ENCODE measurements at places on chromosomes 7 and 10. TPM values are rescaled to one million over a fixed set of nuclear protein-coding genes. Genes with fewer than 3 reads are reported as not detected.
A peak's percentile ranks its signal among the peaks of the same experiment; 100 is the strongest.

The RRP12 gene
- 23.2 TPM for total RNA-seq

The LAMB4 gene
- 0.64 TPM for total RNA-seq

The OR13A1 gene
- total RNA-seq = not detected

The SEMA3A gene
- total RNA-seq = 37.4 TPM

The TCAF2 gene
- 0.64 TPM for total RNA-seq

The SLC39A12 gene
- not detected for total RNA-seq

The CAMK2B gene
- total RNA-seq = under 0.01 TPM

The CALD1 gene
- total RNA-seq = 1,676 TPM

The GPR141 gene
- total RNA-seq = 0.32 TPM

The POLR3A gene
- 18.6 TPM for total RNA-seq

The FAM25C gene
- not detected for total RNA-seq

The DRGX gene
- total RNA-seq = not detected

The NPY4R2 gene
- not detected for total RNA-seq

DNA sequence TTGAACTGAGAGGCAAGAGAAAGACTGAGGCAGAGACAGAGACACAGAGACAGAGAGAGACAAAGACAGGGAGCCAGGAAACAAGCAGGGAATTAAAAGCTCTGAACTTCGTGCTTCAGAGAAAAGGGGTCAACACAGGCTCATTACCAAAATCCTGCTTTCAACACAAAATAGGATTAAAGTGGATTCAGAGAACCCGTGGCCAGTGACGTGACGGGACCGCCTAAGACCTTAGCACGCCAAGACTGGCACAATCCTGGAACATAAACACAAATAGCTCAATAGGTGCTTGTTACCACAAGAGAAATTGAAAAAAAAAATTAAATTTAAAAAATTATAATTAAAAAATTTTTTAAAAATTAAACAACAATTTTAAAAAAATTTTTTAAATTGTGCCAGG, 21.5 kb downstream of the ASB13 start:
- no peak for DNase-seq

DNA sequence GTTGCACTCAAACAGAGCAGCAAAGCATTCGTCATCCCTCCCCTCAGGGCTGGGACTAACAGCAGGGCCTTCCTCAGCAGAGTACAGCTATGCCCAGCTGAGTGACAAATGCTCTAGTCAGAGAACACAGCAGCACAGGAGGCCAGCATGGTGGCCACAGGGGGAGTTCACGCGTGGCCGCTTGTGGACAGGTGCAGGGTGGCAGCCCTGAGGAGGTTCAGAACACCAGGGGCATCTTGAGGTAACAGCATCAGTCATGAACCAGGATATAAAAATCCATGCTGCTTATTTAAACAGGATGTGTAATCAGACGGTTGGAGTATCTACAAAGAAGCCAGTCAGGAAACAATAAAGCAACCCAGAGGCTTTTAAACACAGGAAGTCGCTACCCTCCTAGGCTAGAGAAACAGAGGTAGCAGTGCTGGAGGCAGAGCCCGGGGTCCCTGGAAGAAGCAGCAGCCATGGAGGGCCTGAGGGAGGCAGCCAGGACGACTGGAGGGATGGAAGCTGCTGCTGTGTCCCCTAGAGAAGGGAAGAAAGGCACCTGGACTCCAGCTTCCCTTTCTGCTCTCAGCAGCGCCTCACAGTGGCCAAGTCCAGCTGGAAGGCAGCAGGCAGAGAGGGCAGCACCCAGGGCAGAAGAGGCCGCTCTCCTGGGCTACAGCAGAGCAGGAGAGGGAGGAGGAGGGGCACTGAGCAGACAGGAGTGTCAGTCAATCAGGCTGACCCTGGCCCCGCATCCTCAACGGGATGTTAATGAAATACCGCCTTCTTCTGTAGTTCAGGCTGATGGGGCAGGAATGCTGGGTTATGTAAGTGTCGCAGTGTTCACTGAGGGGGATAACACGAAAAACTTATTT, 70.8 kb upstream of the UCN3 start:
- DNase-seq = peak; percentile 20

GRCh38 chr10:97631098-97631497, 2.2 kb downstream of the MORN4 start:
- no peak for DNase-seq

GRCh38 chr7:41835976-41836530, 133.2 kb upstream of the INHBA start:
- DNase-seq = no peak

- no peak for DNase-seq
Measured at GRCh38 chr10:112701211-112701877, 248.7 kb upstream of the TCF7L2 start.

DNA sequence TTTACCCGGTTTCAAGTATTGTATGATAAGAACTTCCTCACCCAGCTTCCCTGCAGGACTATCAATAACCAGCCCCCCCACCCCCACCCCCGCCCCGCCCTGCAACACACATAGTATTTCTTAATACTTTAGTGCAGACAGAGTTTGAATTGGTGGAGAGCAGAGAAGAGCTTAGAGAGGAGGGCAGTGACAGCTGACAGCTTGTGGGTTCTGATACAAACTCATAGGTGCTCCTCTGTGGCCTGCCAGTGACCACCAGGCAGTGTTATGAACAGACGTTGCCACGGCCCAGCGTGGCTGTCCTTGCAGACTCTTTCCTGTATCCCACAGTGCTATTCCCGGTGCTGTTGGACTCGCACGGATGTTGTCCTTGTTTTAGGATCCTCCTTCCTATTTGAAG, 186.9 kb upstream of the ADO start:
- no peak for DNase-seq

GRCh38 chr7:24812305-24812945, 55.2 kb upstream of the GSDME start:
- DNase-seq = peak; percentile 52

GRCh38 chr10:42934351-42934811, 142.5 kb upstream of the RET start:
- DNase-seq = no peak

GRCh38 chr10:14873090-14873760, 5.4 kb upstream of the SUV39H2 start:
- DNase-seq = peak; percentile 6

DNA sequence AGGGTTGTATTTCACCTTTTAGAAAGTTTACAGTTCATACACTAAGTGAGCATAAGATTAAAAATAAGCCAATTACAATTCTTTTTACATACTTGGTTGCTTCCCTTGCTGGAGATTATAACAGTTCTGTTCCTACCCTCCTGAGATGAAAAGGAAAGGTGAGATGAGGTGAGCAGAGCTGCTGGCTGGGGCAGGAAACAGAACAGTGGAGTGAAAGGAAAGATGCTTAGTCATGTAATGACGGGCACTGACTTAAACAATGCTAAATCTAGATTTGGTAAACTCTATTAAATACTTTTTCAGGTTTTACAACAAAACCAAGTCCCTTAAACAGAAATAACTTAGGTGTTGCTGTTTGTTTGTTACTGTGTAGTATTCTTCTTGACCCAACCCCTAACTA, 19.9 kb upstream of the ZEB1 start:
- DNase-seq = no peak

- DNase-seq = peak; percentile 25
Measured at GRCh38 chr7:99762680-99763327, 21.2 kb downstream of the CYP3A4 start.

DNA sequence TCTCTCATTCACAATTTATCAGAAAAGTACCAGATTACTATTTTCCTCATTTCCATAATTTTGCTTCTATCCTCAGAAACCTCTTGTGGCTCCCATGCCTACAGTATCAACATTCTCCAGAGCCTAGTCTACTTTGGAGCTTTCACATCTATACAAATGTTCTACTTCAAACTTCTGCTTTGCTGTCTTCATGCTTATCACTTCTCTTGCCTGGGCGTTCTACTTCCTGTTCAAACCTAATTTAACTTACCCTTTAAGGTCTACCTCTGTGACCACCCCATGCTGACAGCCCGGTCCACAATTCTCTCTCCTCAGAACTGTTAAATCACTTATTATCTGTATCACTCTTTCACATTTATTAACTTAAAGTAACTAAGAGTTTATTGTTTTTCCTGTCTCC, 6.1 kb upstream of the PTPN12 start:
- no peak for DNase-seq

DNA sequence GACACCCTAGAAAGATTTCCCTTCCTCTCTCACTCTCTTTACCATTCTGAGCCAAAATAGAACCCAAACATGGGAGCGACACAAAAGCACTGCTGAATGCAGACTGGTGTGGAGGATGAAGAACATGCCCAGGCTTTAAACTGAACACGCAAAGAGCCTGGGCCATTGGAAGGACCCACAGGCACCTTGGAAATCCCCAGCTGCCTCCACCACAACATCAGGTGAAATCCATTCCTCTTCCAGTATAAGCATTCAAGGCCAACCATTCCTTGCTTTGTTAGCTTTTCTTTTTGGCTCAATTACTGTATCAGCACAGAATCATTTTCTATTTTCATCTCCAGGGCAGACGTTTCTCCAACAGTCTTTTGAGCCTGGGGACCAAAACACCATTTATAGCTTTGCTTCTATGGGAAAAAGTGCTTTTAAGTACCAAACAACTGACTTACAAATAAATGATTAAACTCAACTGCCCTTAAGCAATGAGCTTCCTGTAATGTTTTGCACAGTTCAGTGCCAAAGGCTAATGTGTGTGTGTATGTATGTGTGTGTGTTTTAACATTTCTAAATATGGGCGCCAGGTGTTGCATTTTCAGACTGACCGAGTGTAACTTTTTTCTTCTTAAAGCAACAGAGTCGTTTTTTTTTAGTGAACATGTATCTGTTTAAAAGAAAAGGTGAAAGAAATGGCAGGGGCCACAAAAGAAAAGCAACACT, 16.2 kb upstream of the BLNK start:
- DNase-seq = peak; percentile 23

DNA sequence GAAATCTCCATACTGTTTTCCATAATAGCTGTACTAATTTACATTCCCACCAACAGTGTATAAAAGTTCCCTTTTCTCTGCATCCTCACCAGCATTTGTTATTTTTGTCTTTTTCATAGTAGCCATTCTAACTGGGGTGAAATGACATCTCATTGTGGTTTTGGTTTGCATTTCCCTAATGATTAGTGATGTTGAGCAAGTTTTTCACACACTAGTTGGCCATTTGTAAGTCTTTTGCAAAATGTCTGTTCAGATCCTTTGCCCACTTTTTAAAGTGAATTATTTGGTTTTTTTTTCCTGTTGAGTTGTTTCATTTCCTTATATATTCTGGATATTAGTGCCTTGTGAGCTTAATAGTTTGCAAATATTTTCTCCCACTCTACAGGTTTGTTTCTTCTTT, 101.0 kb upstream of the NFE2L3 start:
- DNase-seq = no peak

GRCh38 chr7:78081888-78082287, 283.3 kb downstream of the PHTF2 start:
- DNase-seq = no peak

DNA sequence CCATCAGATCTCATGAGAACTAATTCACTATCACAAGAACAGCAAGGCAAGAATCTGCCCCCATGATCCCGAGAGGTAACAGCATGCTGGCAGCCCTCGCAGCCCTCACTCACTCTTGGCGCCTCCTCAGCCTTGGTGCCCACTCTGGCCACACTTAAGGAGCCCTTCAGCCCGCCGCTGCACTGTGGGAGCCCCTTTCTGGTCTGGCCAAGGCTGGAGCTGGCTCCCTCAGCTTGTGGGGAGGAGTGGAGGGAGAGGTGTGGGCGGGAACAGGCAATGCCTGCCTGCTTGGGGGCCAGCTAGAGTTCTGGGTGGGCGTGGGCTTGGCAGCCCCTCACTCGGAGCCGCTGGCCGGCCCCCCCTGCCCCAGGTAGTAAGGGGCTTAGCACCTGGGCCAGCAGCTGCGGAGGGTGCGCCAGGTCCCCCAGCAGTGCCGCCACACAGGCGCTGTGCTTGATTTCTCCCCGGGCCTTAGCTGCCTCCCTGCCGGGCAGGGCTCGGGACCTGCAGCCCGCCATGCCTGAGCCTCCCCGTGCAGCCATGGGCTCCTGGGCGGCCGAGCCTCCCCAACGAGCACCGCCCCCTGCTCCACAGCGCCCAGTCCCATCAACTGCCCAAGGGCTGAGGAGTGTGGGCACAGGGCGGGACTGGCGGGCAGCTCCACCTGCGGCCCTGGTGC, 24.0 kb upstream of the ZNF438 start:
- DNase-seq = no peak

- peak; percentile 49 for DNase-seq
Measured at GRCh38 chr7:127391591-127392181, 822 bp downstream of the ZNF800 start.

DNA sequence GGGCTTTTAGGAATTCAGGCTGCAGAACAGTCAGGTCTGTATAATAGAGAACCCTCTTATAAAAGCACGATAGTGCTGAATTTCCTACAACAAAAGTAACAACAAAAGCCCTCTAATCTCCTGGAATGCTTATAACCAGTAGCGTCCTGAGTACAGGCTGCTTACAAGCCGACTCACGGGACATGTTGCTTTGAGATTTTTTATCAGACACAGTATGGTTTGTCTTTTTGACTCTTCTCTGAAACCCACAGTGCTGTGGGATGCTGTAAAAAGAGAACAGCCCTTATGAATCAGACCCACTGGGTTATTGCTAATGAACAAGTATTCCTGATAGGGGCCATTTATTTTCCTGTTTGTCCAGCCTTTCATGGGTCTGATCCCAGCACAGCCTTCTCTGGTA, 59.4 kb downstream of the PLPP4 start:
- DNase-seq = no peak

GRCh38 chr10:86290933-86291615, 75.5 kb downstream of the GRID1 start:
- DNase-seq = no peak

GRCh38 chr7:153030976-153031375, 271.4 kb downstream of the ACTR3B start:
- DNase-seq = no peak

Measured in fibroblast of villous mesenchyme (primary cell).